ENCODE measurements at places on chromosomes 16 and 17.

- no peak for DNase-seq
Measured at GRCh38 chr16:56460101-56460500, 8.7 kb downstream of the OGFOD1 start.

DNA sequence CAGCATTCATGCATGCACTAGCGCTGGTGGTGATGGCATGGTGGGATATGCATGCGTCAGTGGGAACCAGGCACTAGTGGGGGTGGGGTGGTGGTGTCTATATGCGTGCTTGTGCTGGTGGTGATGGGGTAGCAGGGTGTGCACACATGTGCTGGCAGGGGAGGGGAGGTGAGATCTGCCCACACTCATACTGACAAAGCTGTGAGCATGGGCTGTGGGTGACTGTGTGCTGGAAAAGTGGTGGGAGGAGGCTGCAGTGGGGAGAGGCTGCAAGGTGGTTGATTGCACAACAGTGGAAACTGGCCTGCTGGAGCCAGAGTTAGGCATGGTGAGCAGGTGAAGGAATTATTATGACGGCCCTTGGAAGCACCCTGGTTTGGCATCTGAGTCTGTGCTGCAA is 31.3 kb upstream of the TEKT1 start:
- DNase-seq: no peak

DNA sequence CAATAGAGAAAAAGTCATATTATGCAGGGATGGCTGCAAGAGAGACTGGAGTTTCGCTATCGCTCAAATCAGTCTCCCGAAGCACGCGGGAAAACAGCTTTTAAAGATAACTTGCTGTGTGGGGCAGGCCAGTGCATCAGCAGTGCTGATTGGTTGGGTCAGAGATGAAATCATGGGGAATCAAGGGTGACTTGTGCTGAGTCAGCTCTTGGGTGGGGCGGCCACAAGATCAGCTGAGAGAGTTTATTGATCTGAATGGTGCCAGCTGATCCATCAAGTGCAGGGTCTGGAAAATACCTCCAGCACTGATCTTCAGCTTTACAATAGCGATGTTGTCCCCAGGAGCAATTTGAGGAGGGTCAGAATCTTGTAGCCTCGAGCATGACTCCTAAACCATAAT is 430.5 kb downstream of the RBFOX1 start:
- DNase-seq: no peak

DNA sequence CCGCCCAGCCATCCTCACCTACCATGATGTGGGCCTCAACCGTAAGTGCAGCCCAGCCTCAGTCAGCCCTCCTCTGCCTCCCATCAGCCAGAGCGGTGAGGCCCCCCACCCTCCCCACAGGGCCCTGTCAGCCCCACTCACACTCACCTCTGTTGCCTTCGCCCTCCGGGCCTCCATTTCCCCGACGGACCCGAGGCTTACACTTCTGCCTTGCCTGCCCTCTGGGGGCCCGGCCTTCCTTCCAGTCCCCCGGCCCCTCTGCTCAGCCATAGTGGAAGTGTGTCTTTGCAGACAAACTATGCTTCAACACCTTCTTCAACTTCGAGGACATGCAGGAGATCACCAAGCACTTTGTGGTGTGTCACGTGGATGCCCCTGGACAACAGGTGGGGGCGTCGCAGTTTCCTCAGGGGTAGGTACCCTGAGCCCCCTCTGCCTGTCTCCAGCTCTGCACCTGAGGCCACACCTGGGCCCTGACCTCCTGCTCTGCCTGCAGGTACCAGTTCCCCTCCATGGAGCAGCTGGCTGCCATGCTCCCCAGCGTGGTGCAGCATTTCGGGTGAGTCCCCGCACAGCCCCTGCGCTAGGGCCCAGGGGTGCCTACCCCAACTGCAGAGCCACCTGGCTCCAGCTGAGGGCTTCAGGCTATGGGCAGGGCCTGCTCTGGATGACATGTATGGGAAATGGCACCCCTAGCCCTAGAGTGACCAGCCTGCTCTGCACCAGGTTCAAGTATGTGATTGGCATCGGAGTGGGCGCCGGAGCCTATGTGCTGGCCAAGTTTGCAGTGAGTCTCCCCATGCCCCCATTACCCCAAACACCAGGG is 4.1 kb downstream of the NDRG4 start:
- peak; percentile 54 for DNase-seq

- DNase-seq: peak; percentile 86
Measured at GRCh38 chr16:67000384-67001351, 12.3 kb downstream of the CES4A start.

DNA sequence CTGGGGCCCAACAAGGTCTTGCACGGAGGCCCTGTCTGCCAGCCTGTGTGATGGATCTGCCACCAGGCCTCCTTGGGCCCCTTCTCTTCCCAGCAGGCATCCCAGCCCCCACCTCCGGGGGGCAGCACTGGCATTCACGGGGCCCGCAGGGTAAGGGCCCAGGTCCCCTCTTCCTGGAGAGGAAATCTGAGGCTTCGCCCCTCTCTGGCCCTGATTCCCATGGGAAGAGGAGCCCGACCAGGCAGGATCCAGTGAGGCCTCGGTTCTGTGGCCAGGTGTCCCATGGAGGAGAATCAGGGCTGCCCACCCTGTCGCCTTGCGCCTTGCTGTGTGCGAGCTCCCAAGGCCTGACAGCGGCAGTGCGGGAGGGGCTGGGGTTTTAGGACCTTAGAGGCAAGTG is 48.4 kb downstream of the PDPK1 start:
- DNase-seq: no peak

- no peak for DNase-seq
Measured at GRCh38 chr17:2594722-2595599, 1.5 kb downstream of the PAFAH1B1 start.

DNA sequence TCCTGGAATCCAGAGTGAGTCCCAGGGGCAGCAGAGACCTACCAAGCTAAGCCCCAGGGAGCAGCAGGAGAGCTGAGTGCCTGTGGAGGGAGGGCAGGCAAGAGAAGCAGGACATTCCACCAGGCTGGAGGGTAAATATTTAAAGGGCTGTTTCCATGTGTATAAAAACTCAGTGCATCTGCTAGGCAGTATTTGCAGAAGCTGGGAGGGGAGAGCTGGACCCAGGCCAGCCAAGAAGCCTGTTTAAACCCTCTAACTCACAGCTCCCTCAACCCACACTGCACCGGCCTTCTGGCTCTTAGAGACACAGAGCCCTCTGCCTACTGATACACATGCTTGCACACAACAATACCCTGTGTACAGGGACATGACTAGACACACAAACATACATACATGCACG is 22.5 kb upstream of the TMEM132E start:
- no peak for DNase-seq

- no peak for DNase-seq
Measured at GRCh38 chr17:55117164-55117563, 147.6 kb upstream of the HLF start.

GRCh38 chr17:31733326-31733725 is 125.7 kb downstream of the COPRS start:
- DNase-seq: no peak

- peak; percentile 88 for DNase-seq
Measured at GRCh38 chr17:17698869-17699351, 17.7 kb downstream of the RAI1 start.

GRCh38 chr16:90040152-90041023 is 21.1 kb upstream of the DBNDD1 start:
- DNase-seq: no peak

DNA sequence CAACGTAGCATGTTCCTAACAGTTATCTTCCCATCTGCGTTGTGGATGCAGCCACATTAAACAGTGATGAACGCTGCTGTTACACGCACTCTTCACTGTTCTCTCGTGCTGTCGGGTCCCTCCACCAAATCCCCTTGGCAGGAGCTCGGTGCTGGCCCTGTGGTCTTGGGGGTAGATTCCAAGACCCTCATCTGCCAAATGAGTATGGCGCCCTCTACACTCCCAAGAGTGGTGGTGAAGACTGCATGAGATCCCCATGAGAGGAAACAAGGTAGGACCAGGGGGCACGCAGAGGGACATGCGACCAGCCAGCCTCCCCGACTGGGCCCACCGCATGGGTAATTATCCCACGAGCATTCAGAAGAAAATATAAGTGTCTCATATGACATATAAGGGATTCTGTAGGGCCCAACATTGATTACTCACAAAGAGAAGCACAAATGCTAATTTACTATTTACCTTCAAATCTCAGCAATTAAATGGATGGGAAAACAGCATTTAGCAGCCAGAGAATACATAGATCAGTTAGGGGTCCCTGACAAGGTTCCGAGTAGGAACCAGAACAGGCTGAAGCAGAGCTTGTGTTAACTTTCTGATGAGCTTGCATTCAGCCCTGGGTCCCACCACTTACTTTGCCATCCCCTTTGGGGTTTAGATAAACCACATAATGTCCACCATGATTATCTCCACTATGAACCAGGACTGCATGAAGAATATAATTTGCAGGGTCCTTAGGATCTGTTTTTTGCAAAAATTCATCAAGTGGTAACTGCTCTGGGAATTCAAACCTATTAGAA is 23.8 kb downstream of the LITAFD start:
- DNase-seq: no peak

- no peak for DNase-seq
Measured at GRCh38 chr17:1896243-1897104, 66.7 kb downstream of the RPA1 start.

DNA sequence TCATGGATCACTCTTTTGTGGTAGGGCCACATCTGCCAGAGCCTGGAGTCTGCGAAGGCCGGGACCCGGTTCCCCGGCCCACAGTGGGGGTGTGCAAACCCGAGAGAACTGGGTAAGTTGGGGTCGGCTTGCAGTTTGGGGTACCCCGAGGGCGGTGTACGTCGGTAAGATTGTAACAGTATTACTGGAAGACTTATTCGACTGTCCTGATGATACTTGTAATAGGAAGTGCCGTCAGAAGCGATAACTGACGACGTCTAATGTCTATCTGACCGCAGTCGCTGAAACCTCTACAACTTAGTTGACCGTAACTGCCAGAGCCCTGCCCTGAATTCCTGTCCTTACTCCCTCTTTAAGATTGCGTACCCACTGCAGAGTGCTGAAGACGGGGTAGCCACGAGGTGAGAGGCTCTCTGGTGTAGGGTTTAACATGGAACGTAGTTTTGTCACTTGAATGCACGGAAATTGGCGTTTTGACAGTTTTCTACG is 24.0 kb downstream of the TRPV2 start:
- DNase-seq: no peak

DNA sequence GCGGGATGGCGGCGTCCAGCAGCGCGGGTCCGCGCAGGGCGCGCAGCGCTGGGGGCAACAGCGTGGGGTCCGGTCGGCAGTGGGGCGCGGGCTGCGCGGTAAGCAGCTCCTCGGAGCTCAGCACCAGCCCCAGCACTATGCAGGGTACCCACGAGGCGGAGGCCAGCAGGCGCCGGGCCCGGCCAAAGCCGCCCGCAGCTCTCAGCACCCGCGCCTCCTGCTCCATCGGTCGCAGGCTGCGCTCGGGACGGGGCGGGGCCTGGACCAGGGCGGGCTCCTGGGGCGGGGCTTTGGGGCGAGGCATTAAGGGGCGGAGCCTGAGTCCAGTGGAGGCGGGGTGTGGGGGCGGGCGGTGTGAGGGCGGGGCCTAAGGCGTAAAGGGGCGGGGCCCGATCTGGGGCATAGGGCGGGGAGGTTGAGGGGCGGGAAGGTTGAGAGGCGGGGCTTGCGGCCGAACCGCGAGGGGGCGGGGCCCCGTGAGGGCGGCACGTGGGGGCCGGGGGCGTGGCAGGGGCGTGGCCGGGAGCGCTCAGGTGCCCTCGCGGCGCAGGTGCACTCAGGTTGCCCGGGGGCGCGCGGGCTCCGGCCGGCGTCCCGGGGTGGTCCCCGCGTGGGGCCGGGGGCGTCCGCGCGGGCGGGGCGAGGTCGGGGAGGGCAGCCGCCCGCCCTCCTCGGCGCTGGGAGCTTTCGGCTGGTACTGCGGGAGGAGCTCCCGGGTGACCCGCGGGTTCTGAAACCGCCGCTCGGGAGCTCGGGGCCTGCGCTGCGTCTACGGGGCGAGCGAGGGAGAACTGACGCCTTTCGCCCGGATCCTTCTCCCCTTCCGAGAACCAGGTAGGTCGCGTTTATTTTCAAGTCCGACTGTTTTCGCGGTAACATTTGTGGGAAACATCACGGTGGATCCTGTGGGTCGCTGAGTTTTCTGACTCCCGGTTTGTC is 1.4 kb upstream of the SLC22A31 start:
- DNase-seq: peak; percentile 75

DNA sequence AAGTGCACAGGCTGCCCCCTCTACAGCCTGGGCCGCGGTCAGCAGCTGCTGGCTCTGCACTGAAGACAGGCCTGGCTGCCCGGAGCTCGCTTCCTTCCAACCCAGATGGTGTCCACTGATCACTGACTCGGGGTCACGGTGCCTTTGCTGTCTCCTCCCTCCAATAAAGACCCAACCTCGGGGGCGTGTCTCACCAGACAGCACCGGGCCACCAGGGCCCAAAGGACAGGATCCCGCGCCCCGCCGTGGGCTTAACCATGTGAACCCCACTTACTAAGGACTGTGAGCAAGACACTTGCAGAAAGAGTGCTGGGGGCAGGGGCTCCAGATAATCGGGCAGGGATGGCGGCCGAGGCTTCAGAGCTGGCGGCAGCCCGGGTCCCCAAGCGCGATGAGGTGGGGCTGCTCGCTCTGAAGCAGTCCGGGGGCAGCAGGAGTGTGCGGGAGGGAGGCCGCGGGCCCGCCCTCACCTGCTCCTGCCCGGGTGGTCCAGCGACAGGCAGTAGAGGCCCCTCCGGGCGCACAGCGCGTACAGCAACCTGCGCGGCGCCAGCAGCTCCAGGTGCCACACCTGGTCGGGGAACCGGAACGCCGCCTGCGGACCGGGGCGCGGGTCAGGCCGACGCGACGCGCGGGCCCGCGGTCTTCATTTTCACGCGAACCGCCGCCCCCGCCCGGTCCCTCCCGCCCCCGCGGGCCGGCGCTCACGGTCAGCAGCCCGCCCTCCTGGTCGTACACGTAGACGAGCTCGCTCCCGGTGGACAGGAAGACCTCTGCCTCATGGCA is 502 bp downstream of the FAAP100 start:
- DNase-seq: no peak

GRCh38 chr17:76091526-76092286 is 11.9 kb downstream of the EXOC7 start:
- no peak for DNase-seq

GRCh38 chr17:81966343-81967243 is 5.6 kb upstream of the NOTUM start:
- DNase-seq: peak; percentile 80

All from sigmoid colon (tissue), 7 donors.